Stimulated activated CD4-positive, alpha-beta T cell treated with anti-CD3 and anti-CD28 coated beads, Interleukin-12 subunit alpha, Interleukin-12 subunit beta, amount 100 ng/mL, for 24 hours (primary cell): ENCODE measurements at places on chromosomes 12 and 14.

DNA sequence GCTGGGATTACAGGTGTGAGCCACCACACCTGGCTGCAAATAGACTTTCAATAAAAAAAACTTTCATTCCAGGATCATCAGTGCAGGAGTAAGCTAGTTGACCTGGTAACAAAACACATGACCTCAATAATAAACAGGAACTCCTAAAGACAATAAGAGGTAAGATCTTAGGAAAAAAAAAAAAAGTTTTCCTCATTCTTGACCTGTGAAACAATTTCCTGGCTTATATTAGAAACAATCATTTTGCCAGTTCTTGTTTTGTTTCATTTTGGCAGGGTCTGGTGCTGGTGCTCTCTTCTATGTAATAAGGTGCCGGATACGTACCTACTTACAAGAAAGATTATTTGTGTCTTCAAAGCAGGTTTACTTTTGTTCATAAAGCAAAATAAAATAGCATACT lies 90.6 kb upstream of the AMN1 start:
- no peak for DNase-seq

DNA sequence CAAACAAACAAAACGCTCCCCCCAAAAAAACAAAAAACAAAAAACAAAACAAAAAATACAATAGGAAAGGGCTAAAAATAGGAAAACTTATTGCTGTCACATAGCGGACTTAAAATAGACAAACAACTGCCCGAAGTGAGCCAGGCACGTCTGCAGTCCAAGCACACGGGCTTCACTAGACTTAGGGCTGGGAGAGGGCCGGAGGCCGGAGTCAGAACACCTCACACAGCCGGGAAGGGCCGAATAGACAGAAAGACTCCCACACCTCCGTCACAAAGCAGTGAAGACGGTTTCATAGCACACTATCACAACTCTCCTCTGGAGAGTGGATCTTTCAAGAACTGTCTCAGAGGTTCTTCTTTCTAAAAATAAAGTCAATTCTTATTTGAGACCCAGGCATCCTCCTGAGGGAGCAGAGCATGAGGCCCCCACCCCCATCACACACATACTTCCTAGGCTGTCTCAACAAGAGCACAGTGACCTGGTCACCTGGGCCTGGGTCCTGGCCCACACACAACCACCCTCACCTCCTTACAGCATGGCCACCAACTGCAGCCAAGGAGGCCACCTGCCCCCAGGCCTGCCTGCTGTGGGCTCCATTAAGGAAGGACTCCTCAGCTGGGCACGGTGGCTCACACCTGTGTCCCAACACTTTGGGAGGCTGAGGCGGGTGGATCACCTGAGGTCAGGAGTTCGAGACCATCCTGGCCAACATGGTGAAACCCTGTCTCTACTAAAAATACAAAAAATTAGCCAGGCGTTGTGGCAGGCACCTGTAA lies 6.7 kb downstream of the BAG5 start:
- no peak for DNase-seq

- peak; percentile 1 for DNase-seq
These were observed 153.2 kb upstream of the DDHD1 start for GRCh38 chr14:53306267-53306721.

DNA sequence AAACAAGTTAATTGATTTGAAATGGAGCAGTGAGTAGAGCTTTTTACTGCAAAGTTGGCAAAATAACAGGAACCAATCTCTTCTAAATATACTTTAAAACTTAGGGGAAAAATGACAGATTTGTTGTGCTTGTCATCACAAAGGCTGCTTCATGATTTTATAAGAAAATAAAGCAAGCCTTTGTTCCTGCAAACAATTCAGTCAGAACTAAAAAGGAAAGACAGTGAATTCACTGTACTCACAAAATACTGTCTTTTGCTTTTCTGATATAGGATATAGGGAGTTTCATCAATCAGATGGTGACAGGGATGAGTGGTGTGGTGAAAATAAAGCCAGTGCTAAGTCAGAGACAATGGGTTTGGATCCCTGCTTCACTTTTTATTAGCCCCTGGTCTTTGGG lies 126.0 kb downstream of the HELB start:
- DNase-seq, result no peak

DNA sequence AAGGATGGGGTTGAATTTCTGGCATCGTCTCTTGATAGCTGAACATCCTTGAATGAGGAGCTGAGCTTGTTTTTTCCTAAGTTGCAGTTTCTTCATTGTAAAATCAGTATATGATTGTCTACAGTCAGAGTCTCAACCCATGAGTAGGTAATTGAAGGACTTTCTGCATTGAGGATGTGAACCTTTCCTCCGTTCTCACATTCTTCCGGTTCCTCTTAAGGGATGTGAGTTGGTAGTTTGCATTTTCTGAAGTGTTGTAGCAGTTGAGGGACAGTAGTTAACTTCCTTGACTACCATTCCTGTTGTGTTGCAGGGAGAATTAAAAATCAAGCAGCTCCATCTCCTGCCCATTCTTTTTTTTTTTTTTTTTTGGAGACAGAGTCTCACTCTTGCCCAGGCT lies 19.1 kb downstream of the TPCN1 start:
- DNase-seq, result no peak

DNA sequence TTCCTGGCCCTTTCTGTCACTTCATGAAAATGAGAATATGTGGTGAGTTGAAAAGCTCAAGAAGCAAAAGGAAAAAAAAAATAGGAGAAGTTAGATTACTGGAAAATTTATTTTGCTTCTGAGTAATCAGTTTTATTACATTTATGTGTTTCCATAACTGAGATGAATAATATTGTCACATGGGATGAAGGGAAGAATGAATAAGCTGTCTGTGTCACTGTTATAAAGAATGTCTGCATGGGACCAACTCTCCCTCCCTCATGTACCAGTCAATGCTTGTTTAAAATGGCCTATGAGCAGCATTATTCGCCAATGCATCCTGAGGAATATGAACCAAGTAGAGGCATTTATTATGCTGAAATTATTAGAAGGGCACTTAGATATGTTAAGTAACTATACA lies 246.3 kb downstream of the PRKD1 start:
- no peak for DNase-seq

DNA sequence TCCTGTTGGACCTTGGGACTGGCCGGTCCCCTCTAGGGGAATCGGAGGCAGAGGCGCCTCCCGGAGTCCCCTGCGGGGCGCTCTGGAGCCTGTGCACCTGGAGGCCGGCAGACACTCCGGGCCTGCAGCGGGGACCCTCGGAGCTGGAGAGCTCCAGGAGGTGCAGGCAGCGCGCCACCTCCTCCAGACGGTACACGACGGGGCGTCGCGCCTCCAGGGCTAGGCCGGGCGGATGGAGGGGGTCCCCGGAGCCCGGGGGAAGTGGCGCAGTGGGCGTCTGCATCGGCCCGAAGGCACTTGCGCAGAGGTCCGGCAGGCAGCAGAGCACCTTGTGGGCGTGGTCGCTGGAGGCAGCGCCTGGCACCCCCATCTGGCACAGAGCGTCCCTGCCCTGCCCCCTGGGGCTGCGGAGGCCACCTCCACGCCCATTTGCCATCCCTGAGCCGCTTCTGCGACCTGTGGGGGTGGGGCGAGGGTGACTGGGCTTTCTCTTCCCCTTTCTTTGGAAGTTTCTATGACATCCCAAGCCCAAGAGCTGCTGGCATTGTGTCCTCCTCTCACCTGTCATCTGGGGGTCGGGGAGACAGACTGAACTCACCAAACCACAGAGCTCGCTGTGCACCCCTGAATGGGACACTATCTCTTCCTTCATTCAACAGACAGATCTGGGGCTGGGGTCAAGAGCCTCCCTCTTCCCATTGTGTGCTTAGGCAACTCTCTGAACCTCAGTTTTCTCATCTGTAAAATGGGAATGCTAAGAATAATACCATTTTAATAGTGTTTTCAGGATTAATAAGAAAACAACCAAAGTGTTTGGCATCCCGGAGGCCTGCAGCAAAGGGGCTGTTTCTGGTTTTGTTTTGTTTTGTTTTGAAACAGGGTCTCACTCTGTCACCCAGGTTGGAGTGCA lies 37.5 kb upstream of the CORO1C start:
- no peak for DNase-seq

DNA sequence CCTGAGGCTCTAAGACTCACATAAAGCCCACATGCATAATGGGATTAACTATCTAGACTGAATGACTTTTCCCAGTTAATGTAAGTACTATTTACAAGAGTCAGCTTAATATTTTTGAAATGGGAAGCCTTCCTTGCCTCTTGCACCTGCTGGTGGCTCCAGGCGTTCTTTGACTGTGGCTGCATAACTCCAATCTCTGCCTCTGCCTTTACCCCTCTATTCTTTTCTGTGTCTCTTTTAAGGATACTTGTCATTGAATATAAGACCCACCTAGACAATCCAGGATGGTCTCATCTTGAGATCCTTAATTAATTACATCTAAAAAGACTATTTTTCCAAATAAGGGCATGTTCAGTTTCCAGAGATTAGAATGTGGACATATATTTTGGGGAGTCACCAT lies 66.9 kb upstream of the PCED1B start:
- no peak for DNase-seq

- DNase-seq, result no peak
These were observed 709.2 kb downstream of the TMEM121 start for GRCh38 chr14:106235356-106236159.

GRCh38 chr14:29868000-29868399 lies 59.6 kb downstream of the PRKD1 start:
- DNase-seq, result no peak

- no peak for DNase-seq
These were observed 55.3 kb downstream of the AACS start for GRCh38 chr12:125120566-125120965.

DNA sequence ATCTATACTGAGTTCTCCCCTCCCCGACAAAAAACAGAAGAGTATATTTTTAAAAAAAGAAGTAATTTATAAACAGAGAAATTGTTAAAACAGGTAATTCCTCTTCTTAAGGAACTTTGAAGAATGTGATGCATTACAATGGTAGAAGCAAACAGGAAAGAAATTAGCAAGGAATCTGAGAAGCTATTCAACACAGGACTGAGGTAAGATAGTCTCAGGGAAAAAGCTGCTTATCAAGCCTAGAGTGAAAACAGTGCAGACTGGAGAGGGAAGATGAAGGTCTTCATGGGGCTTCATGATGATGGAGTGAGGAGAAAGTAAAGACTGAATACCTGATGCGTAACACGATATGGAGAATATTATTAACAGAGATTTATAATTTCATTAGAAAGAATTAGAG lies 880.0 kb downstream of the SLC16A7 start:
- no peak for DNase-seq

DNA sequence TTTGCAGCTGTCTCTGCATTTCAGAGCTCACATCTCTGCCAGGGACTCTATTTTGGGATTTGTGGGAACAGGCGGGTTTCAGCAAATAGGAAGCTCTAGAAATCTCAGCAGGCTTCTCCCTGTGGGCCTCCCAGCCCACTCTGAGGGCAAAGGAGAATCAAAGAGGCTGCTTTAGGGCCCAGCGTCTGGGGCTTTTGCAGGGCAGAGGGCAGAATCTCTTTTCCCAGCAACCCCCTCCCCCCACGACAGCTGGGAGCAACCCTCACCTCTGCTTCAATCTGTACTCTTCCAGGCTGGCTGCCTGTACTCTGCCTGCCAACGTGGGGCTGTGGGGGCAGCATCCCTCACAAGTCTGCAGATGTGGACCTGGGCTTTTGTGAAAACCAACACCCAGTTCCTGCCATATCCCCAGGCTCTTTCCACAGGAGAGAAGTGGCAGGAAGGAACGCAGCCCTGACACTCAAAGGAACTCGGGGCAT lies 529.6 kb upstream of the TBX3 start:
- no peak for DNase-seq

GRCh38 chr12:81354327-81354932 lies 276.6 kb downstream of the ACSS3 start:
- DNase-seq, result no peak

- no peak for DNase-seq
These were observed 28.3 kb downstream of the TMPO start for GRCh38 chr12:98543701-98544100.

DNA sequence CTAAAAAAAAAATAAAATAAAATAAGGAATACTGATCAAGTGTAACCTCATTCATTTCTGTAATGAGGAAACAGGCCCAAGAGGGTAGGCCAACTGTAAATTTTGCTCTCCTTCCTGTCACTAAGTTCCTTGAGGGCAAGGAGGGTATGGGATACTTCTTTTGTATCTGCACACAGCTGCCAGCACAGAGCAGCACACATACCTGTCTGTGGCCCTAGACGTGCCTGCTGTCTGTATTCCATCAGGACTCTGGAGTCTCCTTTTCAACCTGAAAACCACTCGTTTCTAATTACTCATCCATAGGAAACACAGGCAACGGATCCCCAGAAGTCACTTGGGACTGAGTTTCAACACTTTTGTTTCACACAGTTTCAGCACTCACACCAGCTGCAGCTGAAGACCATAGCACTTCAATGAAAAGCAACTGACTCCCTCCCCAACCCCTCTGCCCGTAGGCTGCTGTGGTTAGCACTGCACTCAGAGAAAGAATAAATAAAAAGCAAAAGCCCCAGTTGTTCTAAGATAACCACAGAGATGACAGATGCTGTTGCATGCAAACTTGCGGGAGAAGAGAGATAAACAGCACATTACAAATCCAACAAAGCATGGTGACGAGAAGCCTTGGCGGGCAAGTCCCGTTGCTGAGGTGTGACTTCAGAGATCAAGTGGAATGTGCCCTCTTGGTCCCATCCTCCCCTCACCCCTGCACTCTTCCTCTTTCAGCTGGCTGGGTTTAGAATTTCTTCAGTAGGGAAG lies 24.9 kb downstream of the CRACR2A start:
- DNase-seq, result no peak

GRCh38 chr12:59578254-59578653 lies 17.6 kb upstream of the SLC16A7 start:
- no peak for DNase-seq

DNA sequence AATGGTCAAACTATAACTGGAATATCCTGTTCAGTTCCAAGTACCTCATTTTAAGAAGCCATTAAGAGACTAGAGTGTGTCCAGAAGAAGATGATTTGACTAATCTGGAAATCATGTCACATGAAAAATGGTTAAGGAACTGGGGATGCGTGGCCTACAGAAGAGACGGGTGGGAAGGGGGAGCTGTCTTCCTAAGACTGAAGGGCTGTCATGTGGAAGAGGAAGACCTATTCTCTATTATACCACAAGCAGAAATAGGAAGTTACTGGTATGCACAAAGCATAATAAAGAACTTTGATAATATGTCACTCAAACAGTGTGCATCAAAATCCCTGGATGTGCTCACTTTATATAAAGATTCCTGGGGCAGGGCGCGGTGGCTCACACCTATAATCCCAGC lies 50.3 kb downstream of the HECTD4 start:
- no peak for DNase-seq

DNA sequence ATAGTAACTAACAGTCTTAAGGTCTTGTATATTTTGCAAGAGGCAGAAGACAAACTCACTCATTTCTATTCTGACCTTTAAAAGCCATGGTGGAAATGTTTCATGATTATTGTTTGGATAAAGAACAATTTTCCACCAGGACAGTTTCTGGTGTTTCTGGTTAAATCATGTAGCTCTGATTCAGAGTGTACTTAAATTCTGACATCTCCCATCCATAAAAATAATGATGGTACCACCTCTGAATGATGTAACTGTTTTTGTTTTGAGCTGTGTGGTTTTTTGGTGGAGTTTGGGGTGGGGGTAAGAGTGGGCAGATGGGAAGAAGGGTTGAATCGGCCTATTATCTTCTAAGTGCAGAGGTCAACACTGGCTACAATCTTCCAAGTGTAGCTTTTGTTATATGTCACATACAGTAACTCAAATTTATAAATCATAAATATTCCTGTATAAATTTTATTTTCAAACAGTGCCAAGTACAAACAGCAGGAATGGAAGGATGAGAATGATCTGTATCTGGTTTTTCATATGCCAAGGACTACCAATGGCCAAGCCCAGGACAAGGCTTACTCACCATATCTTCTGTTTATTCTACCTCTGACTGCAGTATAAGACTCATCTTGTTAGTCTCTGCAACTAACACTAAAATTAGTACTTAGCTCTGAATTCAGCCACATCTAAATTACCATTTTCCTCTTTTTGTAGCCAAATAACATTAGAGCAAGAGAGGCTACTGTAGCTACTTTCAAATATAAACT lies 108.7 kb downstream of the BCAT1 start:
- no peak for DNase-seq
